ENCODE measurements at places on chromosomes 2 and 18.

- no peak for DNase-seq
These were observed 597.2 kb downstream of the DCDC2C start for GRCh38 chr2:4300616-4301015.

DNA sequence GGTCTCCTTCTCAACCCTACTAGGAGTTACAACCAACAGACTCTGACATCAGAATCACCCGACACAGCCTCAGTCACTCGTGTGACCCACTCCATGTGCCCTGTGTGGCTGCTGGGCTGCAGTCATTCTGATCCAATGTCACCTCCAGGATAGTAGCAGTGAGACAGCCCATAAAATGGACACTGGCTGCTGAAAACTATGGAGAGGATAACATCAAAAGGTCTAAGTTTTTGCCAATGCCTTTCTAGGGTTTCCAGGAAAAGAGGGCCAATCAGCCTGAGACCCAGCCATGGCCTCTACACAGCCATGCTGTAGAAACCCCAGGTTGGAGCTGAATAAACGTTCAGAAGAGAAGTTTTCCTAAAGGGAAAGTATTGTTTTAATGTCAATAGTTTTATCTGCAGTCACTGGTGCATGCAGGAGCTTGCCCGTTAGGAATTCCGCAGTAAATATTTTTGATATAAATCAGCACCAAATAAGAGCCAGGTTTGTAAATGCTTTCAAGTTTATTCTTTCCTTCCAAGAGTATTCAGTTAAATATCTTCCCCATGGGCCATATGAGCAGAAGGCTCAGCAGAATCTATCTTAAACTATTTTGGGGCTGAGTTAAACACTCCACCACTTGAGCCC is 92.2 kb upstream of the PID1 start:
- DNase-seq = no peak

GRCh38 chr2:96647681-96648080 is 5.1 kb downstream of the FER1L5 start:
- DNase-seq = no peak

DNA sequence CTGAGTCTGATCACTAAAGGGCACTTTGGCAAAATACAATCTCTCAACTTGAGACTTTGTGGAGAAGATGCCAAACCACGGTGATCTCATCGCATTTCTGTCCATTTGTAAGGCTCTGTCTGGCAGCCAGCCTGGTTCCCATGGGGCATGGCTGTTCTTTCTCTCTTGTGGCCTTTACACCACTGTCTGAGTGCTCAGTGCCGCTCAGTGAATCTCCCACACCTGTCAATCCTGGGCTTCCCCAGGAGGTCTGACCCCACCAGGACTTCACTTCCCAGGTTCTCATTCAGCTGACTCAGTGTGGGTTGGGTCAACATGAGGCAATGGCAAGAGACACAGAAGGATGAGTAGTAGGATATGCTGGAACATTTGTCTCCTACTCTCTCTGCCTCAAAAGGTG is 96.8 kb upstream of the TRIB2 start:
- DNase-seq = no peak

DNA sequence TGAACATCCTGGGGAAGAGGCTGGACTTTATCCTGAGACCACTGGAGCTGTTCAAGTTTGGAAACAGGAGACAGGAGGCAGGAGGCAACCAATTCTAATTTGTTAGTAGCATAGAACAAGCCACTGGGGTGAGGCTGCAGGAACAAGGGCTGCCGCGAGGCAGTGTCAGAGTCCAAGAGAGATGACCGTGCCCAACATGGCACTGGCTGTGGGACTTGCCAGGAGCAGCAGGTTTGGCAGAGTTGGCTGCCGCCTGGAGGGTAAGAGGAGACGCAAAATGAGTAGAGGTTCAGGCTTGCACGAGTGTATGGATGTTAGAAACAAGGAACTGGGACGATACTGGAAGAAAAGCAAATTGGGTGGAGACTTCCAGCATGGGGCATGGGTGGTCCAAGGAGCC is 168.5 kb downstream of the TPGS2 start:
- no peak for DNase-seq

- no peak for DNase-seq
These were observed 153.7 kb upstream of the KCTD1 start for GRCh38 chr18:26702086-26702485.

GRCh38 chr2:159064446-159065301 is 96.2 kb downstream of the TANC1 start:
- DNase-seq = no peak

GRCh38 chr18:2895391-2895790 is 48.6 kb downstream of the EMILIN2 start:
- no peak for DNase-seq

DNA sequence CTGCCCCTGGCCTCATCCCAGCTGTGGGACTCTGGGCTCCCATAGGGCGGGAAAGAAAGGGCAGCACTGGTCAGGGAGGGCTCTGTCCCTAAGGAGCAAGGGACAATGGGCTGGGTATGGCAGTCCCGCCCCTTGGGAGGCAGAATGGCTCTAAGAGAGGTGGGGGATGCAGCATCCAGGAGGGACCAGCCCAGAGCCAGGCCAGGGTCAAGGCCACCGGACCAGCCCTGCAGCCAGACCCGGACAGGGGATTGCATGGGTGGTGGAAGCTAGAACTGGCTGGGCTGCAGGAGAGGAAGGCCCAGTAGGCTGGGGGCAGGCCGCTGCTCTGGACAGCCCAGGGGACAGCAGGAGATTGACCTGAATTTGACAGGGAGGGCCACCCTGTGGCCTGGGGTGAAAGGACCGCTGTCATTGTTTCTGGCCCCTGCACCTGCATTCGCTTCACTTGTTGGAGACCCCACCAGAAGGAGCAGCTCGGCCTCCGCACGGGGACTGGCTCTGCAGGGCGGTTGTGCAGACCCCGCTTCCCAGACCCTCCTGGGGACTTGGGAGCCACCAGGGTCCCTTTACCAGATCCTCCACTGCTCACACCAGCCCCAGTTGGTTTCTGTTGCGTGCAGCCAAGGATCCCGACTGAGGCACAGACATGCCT is 14.6 kb downstream of the RAMP1 start:
- no peak for DNase-seq

GRCh38 chr2:238518172-238518820 is 91.6 kb downstream of the ASB1 start:
- no peak for DNase-seq

- peak; percentile 6 for DNase-seq
These were observed 31.9 kb downstream of the BMP10 start for GRCh38 chr2:68839260-68839833.

- DNase-seq = no peak
These were observed 14.7 kb upstream of the CIDEA start for GRCh38 chr18:12239431-12239830.

- no peak for DNase-seq
These were observed 5.0 kb upstream of the CIDEA start for GRCh38 chr18:12248926-12249720.

DNA sequence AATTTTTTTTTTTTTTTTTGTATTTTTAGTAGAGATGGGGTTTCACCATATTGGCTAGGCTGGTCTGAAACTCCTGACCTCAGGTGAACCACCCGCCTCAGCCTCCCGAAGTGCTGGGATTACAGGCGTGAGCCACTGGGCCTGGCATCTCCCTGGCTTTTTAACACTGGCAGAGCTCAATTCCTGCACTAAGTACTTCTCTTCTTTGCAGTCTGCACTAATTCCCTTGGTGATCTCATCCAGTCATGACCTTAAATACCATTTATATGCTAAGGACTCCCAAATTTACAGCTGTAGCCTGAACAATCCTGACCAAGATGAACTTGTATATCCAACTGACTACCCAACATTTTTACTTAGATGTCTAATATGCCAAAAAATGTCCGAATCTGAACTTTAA is 10.2 kb downstream of the PREPL start:
- no peak for DNase-seq
